Left hindlimb (tissue), 1 donor: ENCODE measurements at places on chromosomes 7 and 10.
A peak's percentile ranks its signal among the peaks of the same experiment; 100 is the strongest.

GRCh38 chr10:29412485-29412884 lies 123.6 kb downstream of the LYZL1 start:
- no peak for DNase-seq

DNA sequence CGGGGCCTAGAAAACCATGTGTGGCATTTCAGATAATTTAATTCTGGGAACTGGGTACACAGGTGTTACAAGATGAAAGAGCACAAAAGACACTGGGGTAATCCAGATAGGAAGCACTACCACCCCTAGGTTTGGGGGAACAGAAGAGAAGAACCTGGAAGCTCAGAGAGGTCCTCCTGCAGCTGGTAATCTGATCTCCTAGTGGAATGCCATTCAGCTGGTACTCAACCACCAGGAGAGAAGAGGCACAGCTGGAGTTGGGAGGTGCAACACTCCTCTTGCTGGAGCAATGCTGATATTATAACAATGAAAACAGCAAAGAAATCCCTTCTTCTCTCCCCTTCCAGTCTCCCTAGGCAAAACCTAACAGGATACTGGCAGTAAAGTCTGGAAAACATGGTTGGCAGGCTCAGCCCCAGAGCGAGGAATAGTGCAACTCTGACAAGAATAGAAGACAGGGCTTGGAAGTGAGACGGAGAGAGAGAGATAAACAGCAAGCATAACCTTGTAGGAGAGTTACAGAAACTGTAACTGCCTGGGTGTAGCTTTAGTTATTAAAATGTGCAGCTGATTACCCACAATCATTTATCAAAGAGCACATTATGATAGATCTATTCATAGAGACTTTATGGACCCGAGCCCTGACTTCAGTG lies 35.0 kb downstream of the NRF1 start:
- no peak for DNase-seq

- peak; percentile 68 for DNase-seq
These were observed 57.8 kb upstream of the PCGF5 start for GRCh38 chr10:91162495-91163268.

DNA sequence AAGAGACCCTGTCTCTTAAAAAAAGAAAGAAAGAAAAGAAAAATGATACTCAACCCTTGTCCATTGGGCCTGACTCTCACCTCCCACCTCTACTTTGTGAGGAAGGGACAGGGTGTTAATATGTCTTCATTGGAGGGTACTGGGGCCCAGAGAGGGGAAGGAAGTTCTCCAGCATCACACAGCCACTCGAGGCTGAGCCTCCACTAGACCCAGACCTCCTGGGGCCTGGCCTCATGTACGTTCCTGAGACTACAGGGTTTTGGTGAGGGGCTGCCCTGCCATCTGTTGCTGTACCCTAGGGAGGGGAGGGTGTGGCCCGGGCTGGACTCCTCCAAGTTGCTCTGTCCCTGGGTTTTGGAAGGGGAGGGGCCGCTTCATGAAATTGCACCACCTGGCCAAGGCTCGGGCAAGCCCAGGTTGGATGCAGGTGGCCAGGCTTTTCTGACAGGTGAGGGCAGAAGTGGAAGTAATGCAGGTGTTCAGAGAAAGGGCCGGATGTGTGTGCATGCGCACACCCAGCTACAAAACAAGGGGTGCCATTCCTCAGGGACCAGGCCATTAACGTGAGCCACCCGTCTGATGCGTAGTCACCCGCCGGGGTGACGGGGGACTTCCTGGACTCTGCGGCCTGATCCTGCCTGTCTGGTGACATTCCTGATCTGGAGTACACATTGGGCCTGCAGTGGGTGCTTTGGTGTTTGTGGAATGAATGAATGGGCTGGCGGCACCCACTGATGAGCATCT lies 21.7 kb downstream of the GTF2IRD1 start:
- no peak for DNase-seq

- no peak for DNase-seq
These were observed 4.7 kb downstream of the ZNF273 start for GRCh38 chr7:64907641-64908326.

DNA sequence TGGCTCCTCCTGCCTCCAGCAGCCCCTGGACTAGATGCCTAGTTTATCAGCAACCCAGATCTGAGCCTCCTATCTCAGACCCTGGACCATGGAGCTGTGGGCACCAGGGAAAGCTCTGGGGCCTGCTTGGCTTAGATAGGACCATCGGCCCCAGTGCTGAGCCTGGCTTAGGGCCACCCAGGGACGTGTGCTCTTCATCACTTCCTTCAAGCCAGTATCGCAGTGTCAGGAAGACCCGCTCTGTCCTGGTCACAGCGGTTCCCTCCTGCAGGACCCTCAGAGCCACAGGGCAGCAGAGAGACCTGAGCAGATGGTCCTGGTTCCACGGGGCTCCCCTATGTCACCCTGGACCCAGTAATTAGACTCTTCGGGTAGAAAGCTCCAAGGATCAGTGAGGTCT lies 105.7 kb upstream of the FAM20C start:
- DNase-seq = no peak

- no peak for DNase-seq
These were observed 5.6 kb downstream of the BAG3 start for GRCh38 chr10:119656760-119657159.

- DNase-seq = no peak
These were observed 96.8 kb downstream of the COL28A1 start for GRCh38 chr7:7438851-7439250.

DNA sequence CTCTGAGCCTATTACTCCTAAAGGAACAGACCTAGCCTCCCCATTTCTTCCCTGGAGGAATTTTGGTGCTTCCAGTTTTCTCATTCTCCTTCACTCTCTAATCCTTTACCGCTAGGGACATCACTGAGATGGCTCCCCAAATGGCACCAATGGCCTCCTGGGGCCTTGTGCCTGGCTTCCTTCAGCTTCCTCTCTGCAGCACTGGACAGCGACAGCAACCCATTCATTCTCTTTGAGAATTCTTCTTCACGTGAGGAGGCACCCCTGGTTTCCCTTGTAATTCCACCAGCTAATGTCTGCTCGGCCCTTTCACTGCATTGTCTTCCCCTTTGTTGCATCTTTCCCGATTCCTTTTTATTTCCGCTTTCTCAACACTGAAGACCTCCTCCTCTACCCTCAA lies 24.6 kb upstream of the KDM7A start:
- no peak for DNase-seq

- no peak for DNase-seq
These were observed 5.9 kb downstream of the TNKS2 start for GRCh38 chr10:91804126-91804510.

DNA sequence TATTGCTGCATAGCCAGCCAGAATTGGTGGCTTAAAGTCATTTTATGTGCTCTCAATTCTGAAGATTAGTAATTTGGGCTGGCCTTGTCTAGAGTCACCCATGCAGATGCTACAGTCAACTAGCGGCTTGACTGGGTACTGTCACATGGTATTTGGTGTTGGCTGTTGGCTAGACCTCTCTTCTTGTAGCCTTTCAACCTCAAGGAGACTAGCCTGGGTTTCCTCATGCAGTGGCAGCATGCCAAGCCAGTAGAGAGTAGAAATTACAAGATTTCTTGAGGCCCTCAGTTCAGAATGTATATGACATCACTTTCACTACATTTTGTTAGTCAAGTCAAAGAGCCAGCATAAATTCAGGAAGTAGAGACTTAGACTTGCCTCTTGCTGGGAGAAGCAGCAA lies 3.7 kb upstream of the ZNF800 start:
- no peak for DNase-seq

- no peak for DNase-seq
These were observed 26.6 kb downstream of the FGF8 start for GRCh38 chr10:101749047-101750016.

DNA sequence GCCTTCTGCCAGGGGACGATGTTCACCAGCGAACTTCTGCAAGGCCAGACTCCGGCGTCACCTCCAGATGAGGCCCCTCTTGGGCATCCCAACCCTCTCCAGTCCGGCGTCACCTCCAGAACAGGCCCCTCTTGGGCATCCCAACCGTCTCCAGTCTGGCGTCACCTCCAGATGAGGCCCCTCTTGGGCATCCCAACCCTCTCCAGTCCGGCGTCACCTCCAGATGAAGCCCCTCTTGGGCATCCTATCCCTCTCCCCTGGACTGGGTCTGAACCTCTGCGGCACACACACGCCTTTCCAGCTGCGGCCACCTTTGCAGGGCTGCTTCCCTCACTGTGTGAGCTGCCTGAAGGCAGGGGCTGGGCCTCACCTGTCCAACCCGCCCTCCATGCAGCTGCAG lies 241.5 kb downstream of the ELFN1 start:
- no peak for DNase-seq

DNA sequence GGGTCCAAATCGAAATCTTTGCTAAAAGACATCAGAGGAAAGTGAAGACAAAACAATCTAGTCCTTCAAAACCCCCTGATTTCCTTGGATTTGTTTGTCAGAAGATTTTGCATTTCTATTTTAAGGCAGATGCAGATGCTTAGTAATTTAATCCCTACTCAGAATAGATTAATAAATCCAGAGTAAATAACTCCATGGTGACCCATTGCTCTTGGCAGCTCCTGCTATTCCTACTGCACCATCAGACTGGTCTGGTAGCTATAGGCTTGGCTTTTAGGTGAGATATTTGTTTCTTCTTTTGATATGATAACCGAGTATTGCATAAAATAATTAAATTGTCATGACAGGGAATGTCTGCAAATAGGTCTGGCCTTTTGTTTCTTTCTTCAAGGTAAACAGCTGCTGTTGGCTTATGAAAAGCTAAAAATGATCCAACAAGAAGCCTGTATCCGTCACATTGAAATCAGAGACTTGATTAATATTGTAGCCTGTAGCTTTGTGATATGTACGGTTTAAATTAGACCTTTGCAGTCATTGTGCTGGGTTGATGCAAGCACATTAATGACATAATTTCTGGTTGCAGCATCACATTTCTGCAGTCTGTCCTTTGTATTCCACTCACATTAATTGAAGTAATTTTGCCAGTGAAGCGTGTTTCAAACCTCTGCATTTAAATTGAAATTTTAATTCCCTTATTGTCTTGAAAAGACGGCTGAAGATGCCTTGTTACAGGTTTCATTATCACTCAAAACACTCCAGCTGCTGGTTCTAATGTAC lies 40.7 kb downstream of the EXOC4 start:
- no peak for DNase-seq

- peak; percentile 76 for DNase-seq
These were observed at the start of gene HOXA6 for GRCh38 chr7:27147199-27148030. HOXA6 (minus strand) TSS chr7:27147774; CDS start chr7:27147749, 25 bp downstream.

DNA sequence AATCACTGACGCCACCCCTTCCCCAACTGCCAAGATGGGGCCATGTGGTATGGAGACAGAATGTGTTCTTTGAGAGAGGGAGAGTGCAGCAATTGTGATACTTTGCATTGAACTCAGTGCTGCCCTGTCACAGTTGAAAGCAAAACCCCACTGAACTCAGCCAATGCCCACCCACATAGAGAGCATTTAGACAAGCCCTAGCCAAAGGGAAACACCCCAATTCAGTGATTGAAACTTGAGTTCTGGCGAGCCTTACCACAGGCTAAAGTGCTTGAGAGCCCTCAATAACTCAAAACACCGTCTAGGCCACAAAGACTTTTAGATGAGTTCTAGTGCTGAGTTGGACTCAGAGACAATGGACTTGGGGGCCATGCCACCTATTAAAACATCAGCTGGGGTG lies 751.9 kb upstream of the POT1 start:
- no peak for DNase-seq

DNA sequence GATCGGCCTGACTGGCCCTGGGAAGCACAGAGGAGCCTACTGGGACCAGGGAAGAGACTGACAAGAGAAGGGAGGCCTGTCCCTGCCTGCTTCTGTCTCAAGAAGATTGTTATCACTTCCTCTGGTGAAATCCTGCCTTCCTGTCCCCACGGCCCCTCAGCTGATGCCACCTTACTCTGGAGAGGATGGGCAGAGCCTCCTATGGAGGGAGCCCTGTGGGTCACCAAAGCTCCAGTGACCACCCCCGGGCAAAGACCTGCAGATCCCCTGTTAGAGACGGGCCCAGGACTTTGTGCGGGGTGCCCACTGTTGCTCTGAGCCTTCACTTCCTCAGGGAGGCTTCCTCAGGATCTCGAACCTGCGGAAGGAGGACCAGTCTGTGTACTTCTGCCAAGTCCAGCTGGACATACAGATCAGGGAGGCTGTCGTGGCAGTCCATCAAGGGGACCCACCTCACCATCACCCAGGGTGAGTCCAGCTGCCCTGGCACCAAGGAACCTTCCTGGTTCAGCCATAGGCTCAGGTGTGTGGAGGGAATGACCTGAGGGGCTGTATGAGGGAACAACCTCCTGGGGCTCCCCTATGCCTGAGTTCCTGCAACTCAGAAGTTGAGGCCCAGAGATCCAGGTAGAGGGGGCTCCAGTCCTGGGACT lies 1.4 kb upstream of the PILRB start:
- DNase-seq = peak; percentile 27

DNA sequence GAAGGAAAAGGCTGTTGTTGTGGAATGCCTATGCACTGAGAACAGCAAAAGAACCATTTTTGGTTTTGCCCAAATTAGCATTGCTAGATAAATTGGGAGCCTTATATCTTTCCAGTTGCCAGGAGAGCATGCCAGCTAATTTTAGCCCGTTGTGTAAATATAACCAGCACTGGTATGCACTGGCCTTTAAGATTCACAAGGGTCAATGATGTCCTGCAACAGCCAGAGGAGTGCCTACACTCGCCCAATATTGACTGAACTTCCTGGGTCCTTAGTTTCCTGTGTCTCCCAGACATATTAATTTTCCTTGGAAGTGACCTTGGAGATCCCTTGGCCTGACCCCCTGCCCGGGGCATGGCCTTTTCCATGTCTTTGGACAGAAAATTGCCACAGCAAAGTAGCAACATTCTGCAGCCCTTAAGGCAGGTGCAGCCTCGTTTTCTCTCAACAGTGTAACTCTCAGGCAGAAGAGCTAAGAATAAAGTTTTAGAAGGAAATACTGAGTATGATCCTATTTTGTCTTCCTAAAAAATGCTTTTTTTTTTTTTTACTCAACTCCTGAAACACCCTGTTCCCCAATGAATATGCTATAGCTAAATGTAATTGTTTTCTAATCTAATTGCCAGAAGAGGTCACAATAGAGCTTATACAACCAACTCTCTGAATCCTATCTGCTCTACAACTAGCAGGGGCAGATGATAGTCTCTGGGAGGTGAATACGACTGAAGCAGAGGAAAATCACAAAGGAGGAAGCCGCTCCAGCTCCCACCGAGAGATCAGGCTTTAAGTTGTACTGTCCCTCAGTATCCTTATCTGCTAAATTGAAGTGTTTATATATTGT lies 131.9 kb upstream of the PCGF5 start:
- no peak for DNase-seq

- no peak for DNase-seq
These were observed 42.6 kb downstream of the SHH start for GRCh38 chr7:155769701-155770100.

DNA sequence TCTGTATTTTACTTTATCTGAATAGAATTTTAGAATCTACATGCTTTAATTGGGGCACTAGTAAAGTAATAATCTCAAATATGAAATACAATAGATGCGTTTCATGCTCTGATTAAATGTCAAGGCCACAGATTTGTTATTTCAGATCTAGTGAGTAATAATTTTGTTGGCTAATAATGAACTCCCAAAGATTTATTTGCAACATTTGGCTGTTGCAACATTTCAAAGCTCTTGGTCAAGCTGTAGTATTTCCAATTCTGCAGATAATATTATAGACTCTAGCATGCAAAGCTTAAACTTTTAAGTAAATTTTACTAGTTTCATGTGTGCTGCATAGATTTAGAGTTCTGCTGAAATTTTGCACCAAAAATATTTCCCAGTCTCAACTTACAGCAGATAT lies 16.7 kb downstream of the LRRN3 start:
- DNase-seq = no peak
